ENCODE measurements at places on chromosomes 5 and 9. TPM values are rescaled to one million over a fixed set of nuclear protein-coding genes. Genes with fewer than 3 reads are reported as not detected.

SARDH gene
- total RNA-seq, result not detected

DNA sequence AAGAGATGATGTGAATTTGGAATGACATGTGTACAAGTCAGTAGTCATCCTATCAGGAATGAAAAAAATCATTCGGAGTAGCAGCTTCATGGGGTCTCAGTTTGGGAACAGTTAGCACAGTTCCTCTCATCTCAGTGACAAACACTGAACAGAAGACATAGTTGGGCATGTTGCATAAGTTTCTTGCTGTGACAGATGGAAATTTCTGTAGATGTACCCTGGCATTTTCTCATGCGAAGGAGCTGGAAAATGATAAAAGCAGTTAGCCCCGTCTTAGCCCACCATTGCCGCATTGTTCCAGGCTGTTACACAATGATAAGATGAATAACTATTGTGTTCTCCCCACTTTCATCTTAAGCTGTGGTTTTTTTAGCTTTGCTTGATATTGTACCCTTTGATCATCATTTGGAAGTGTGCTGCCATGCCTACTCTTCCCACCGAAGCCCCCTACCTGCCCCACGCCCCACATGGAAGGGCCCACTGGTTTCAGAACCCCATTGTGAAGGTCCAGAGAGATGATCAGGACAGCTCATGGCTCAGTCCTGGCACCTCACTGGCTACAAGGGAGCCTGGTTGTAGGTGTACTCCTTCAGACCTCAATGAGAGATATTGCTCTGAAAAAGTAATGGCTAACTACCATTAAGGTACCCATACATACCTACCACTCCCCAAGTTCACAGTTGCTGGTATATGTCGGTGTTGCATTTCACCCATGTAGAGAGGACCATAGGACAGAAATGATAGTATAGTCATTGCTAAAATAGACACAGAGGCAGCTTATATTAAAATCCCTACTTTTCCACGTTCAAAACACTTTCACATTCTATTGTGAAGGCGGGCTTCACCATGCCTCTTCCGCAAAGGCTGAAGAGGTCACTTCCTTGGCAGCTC is 38.8 kb downstream of the SFXN1 start:
- no peak for DNase-seq

- DNase-seq, result no peak
Measured at GRCh38 chr5:64883912-64884311, 115.2 kb downstream of the CWC27 start.

DNA sequence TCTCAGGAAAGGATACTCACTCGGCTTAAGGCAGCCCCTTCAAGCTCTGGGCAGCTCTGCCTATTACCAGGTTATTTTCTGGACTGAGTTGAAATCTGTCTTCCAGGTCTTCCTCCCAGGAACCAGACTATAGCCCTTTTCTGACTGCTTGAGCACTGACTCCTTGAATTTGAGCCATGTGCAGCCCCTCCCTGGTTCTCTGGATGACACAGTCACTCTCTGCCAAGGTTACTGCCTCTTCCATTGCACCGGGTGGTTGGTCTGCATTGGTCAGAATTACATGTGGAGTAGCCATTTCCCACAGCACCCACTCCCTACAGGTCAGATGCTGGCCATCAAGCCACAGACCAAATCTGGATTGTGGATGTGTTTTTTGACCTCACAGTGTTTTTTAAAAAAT is 81.9 kb downstream of the KLF4 start:
- no peak for DNase-seq

DNA sequence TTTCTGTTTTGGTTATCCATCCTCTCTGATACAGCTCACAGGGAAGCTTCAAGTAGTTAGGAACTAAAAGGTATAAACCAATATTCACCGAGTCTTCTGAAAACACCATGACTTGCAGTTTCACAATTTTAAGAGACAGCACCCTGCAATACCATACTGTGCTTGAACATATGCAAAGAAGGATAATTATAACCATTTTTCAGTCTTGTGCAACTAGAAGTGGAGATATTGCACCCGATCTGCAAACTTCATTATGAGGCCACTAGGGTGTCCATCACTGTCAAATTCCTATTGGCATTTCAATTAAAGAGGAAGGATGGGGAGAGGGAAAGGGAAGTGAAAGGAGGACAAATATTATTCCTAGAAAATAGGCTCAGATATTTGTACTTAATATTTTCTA is 32.4 kb upstream of the CEP120 start:
- DNase-seq, result no peak

DNA sequence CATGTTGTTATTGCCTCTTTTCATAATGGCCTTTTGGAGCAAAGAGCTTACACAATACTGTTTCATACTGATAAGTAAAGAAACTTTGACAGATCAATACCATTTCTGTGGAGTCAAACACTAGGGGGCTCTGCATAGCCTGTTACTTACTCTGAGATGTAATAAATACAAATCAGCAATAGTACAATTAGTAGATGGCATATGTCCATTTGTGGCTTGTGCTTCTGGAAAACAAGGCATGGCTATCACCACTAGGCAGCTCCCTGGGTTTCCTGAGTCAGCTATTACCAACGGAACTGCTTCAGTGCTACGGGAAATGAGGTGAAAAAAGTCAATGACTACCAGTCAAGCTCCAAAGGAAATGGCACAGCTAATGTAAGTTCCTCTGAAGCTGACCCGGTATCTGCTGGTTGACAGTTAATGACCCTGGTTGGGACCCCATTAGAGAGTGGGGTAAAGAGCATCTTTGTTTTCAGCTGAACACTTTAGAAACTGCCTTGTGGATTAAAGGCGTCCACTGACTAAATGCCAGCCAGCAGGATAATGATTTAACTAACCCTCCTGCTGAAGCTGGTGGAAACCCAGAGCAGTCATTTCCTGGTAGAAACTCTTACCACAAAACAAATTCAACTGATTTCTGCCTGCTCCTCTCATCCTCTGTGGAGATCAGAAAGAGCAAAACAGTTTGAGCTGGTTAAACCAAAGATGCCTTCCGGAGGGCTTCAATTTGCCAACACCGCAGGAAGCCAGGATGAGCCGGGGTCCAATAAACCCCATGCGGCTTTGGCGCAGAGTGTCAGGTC is 69.0 kb upstream of the FAM169A start:
- DNase-seq, result no peak
